ENCODE measurements at places on chromosomes 3 and 15.
A peak's percentile ranks its signal among the peaks of the same experiment; 100 is the strongest.

DNA sequence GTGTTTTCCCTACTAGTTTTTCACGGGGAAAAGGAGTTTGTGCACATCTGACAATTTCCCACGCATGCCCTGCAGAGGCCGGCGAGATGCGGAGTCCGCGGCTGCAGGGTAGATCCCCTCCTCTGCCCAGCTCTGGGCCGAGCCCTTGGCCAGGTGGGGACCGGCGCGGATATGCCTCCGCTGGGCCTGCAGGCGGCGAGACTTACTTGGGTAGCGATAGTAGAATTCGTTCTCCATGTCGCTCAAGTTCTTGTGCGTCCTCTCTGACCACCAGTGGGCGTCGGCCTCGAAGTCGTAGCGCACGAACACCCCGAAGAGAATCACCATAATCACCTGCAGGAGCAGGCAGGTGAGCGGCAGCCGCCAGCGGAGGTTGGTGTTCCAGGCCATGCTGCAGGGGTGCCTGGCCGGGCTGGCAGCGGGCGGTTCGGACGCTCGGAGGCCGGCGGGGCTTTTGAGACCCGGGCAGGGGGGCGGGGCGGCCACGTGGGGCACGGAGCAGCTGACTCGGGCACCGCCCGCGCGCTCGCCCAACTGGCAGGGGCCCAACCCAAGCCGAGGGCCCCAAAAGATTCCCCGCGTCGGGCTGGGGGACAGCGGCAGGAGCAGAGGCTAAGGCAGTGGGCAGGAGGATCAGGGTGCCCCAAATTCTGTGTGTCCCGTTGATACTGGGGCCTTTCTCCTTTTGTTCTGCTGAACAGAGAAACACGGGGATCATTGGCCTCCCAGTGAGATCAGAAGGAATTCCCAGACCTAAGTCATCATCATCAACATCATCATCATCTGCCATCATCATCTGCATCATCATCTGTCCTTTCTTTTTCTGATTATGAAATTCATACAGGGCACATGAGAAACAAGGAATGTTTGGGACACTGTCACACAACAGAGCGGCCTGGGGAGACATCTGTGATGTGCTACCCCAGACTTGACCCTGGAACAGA lies at the start of gene RHCG:
Gene RHCG (minus strand): TSS at position 429 of the 944 bp plus-strand sequence. CDS start 39 bp downstream, at position 390.
- DNase-seq: peak; percentile 2

DNA sequence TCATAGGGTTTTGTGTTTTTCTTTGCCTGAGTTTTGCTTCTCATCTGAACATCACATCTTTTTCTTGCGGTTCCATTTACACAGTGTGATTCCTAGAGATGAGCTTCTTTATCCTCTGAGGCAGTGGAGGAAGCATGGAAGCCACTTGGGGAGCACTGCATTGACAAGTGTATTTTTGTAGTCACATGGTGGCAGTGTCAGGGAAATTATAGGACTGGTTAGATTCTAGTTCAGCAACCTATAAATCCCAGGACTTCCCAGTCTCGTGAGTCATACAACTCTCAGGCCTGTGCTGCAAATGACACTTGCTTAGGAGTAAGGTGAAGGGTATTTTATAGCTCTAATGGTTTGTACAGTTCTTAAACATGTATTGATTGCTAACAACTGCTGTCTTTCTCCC lies 58.4 kb downstream of the RBM6 start:
- DNase-seq: peak; percentile 6

- no peak for DNase-seq
These were observed 796.6 kb downstream of the MCTP2 start for GRCh38 chr15:95027981-95028380.

GRCh38 chr3:120469882-120470301 lies 19.1 kb upstream of the FSTL1 start:
- DNase-seq: no peak

GRCh38 chr15:29952225-29952624 lies 130.0 kb upstream of the TJP1 start:
- DNase-seq: no peak

GRCh38 chr15:101054116-101054515 lies 135.0 kb downstream of the LRRK1 start:
- DNase-seq: no peak

- DNase-seq: no peak
These were observed 19.8 kb downstream of the IQSEC1 start for GRCh38 chr3:13053420-13053819.

DNA sequence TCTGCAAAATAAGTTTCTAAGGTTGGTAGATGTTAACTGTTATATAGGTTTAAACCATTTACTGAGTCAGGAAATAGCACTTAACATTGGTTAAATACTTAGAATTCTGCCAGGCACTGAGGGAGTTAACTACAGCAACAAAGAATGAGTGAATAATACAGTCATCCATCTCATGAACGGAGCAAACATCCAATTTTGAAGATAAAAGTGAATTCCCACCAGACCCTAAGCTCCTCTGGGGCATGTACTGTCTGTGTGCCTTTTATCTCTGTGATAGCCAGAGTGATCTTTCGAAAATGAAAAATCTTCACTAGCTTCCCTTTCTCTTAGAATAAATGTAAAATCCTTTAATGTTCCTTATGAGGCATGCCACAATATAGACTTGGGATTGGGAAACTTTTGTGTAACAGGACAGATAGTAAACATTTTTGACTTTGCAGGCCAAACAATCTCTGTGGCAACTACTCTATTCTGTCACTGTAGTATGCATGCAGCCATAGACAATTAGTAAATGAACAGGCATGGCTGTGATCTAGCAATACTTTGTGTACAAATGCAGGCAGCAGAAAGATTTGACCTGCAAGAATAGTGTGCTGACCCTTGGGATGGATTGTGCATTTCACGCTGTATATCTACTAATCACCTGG lies 294.5 kb upstream of the LMCD1 start:
- no peak for DNase-seq

DNA sequence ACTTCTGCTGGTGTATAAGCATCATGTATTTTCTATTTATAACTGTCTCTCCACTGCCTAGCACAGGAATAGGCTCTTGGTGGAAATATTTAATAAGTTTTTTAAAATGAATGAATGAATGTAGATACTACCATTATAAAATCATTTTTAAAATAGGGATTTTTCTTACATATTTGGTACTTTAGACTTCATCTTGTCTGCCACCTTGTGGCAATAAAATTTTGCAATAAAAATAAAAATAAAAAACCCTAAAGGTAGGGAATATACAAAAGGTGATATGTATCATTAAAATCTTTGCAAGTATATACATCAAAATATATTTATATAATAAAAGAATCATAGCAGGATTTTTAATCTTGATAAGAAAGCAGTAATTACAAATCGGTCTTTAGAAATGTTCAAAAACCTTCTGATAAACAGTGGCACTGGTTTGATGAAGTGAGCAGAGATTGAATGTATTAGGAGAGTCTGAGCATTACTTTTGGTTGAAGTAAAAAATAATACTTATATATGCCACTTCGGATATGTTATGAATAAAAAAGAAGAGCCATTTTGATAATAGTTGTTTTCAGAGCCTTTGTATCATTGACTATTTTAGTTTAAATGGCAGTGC lies 95.2 kb downstream of the SPATA16 start:
- DNase-seq: no peak

DNA sequence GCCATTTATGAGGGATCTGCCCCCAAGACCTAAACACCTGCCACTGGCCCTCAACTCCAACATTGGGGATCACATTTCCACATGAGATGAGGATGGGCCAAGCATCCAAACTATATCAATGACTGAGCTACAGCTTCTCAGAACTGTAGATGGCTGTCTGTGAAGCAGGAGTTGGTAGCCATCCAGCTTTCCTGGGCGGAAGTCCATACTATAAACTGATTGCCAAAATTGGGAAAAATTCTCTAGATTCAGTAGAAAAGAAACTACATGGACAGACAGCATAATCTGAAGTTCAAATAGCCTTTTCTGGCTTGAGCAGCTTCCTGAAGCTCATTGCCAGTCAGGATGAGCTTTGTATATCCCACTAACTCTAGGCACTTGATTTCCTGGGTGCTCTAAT lies 214.7 kb upstream of the ZBTB20 start:
- DNase-seq: no peak

DNA sequence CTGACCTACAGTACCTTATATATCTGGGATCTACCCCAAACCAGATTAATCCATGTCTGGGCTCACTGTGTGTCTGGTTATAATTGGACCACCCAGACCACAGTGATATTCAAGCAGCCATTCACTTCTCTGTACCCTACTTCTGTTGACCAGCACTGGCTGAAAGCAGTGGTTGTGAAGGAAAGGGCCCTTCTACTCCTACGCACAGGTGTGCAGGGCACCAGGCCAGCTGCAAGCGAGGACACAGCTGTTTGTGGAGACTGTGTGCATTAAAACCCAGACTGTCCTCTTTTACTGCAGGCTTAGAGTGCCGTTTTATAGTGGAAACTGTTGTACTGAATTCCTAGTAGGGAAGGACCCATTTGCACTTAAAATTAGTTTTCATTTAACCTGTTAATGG lies 29.5 kb downstream of the CTDSPL start:
- DNase-seq: no peak

DNA sequence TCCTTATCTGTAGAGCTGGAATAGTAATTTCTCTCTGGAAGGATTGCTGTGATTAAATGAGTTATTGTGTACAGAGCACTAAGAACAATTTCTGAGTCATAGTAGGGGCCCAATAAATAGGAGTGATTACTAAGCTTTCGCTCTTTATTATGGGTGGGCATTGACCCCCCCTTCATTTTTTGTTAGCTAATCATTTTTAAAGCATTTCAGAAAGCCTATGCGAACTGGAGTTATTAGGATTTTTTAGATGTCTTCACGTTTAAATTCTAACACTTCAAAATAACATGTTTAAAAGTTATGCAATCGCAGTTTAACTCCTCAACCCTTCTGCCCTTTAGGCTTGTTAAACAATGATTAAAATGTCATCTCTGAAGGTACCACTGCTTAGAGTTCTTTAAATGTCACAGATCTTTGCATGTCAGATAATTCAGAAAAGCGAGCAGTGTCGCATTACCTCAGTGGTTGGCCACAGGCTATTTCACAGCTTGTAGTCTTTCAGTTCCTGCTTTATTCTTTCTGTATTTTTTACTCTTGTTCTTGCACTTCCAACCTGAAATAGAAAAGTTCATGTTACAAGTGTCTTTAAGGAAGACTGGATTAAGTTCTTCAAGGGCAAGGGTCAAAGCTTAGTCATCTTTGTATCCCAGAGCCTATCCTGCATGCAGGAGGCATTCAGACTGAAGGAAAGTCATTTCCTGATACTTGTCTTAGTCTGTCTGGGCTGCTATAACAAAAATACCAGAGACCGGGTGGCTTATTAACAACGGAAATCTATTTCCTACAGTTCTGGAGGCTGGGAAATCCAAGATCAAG lies 102.9 kb downstream of the FNDC3B start:
- DNase-seq: peak; percentile 84

- DNase-seq: no peak
These were observed 23.8 kb upstream of the SH3BP5 start for GRCh38 chr3:15356176-15356575.

DNA sequence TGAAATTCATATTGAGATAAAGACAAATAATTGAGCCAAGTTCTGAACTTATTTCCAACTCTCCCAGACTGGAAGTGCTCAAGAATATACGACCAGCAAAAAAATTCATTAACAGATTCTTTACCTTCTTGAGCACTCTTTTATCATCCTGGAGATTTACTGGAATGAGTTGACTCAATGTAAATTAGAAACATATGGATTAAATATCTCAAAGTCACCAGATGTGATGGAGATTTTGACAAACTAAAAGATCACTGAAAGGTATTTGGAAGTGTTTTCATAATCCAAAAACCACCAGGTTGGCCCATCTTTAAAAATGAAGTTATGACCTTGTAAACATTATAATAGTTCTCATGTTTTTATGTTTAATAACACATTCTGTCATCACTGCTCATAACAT lies 433.2 kb upstream of the RASGRP1 start:
- DNase-seq: no peak

- no peak for DNase-seq
These were observed 1.1 kb downstream of the FBN1 start for GRCh38 chr15:48644467-48644826.

- no peak for DNase-seq
These were observed 45.5 kb downstream of the PCSK6 start for GRCh38 chr15:101444015-101444414.

GRCh38 chr15:65824031-65824743 lies 32.1 kb upstream of the DENND4A start:
- no peak for DNase-seq

- no peak for DNase-seq
These were observed 117.5 kb downstream of the EDEM1 start for GRCh38 chr3:5304789-5305683.

- DNase-seq: no peak
These were observed 14.7 kb downstream of the LPP start for GRCh38 chr3:188168648-188169047.

DNA sequence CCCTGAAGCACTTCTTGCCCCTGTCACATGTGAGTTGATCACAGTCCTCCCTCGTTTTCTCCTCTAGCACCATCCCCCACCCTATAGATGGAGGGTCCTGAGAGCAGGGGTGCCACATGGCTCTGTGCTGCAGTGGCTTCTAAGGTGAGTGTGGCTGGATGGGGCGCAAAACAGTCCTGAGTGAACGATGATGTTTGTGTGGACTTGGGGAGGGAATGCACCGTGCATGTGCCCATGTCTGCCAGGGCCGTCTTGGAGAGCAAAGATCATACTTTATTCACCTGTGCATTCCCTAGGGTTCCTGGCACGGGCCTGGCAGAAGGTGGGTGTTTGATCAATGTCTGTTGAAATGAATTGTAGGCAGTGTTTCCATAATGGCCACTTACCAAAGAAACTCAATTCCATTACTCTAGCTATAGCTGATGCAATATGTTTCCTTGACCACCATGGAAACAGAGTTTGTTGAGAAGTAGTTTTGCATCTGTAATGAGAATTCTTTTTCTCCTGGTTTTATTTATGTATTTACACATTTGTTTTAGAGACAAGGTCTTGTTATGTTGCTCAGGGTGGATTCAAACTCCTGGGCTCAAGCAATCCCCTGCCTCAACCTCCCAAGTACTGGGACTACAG lies 58.0 kb downstream of the ABTB1 start:
- DNase-seq: no peak

- no peak for DNase-seq
These were observed 60.7 kb downstream of the TIMP4 start for GRCh38 chr3:12097971-12098370.

- DNase-seq: no peak
These were observed 71.3 kb upstream of the SMAD3 start for GRCh38 chr15:66993874-66994696.

GRCh38 chr3:100401674-100402041 lies 319 bp downstream of the LNP1 start:
- no peak for DNase-seq

DNA sequence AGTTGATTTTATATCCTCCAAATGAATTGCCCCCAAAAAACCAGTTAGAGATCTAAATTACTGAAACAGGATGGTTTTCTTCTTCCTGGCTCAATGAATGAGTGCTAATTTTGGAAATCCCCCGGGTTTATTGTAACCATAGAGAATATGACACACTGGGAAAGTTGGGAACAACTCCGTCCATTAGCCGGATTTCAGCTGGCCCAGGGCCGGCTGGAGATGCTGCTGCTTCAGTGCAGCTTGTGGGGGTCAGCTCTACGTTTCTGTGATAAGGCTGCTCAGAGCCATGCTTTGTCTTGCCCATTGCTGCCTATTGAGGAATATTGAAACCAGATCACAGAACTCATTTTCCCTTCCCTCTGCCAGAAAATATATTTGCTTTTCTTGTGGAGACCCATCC lies 20.3 kb downstream of the GYG1 start:
- no peak for DNase-seq

All from epithelial cell of proximal tubule (primary cell).